ENCODE measurements at places on chromosomes 4 and X.

GRCh38 chr4:141501931-141502330, 134.5 kb upstream of the IL15 start:
- DNase-seq, result no peak

DNA sequence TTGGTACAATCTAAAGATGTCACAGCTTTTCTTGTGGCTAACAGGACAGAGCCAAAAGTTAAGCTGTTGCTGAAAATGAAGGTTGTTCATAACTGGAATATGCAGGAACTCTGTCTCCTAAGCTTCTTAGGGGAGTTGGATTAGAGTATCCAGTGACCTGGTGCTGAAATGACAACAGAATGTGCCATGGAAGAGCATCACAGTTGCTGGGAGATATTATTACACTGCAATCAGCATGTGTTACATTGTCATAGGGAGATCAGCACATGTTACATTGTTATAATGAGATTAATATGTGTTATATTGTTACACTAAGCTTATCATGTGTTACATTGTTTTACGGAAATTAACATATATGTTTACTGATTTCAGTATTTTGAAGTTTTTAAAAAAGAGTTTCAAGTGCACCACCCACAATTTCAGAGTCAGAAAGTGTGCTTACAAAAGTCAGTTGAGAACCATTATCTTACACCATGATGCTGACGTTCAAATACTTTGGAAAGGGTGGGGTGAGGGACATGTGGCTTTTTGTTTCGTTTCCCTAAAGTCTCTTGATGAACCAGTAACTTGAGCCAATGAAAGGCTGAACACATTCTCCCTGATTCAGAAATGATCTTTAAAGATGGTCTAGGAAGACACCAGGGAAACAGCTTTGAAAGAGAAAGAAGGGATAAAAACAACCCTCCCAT, 113.4 kb downstream of the DRD5 start:
- no peak for DNase-seq

DNA sequence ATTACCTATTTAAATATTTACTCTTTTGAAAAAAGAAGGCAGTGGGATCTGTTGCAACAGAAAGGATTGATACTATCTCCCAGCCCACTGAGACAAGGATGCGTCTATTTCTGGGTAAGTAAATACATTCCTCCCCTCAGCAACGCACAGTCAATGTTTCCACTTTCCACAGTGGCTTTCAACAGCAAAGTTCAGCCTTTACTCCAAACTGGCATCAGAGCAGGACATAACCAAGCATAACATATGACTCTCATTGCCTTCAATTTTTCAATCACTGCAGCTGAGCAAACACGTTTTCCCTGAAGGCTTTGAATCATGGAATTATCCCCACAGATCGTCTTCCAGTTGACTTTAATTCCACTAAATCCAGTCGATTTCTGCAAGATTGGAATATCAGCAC, 160.3 kb upstream of the FRG1 start:
- no peak for DNase-seq

GRCh38 chr4:121749225-121749624, 15.7 kb downstream of the SMIM43 start:
- DNase-seq, result no peak

DNA sequence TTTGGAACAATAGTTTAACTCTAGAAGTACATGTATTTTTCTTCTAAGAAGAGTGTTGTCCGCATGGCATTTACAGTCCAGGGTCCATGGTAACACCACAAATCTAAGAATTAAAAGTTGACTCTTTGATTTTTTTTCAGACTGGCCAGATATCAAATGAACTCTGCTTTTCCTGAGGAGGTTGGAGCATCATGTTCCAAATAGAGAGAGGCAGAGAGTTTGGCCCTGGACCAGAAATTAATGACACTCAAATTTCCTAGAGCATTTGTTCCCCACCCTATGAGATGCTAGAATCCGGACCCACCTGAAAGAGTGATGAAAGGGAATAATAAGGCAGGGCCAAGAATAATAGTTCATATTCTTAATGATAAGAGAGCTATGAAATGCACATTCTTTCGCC, 47.0 kb upstream of the NAP1L5 start:
- DNase-seq, result no peak

DNA sequence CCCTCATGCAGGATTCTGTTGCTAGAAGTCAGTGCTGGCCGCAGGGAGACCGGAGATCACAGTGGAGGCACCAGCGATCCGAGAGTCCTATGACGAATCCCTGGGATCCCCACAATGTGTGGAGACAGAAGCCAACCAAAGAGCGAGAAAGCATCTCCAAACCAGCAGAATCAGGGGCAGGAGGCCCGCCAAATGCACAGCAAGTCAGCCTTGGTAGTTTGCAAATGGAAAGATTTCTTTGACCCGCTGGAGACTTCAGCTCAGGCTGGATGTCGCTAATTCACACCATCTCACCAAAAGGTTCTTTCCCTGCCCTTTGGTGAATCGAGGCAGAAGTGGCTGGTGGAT, 505 bp upstream of the PKD2 start:
- DNase-seq, result no peak

All from activated naive CD4-positive, alpha-beta T cell treated with anti-CD3 and anti-CD28 coated beads, Interleukin-2, amount 10 ng/mL, durations not matched to agents 7 days and 5 days (primary cell).